ENCODE measurements at places on chromosomes 16 and 17. TPM values are rescaled to one million over a fixed set of nuclear protein-coding genes. Genes with fewer than 3 reads are reported as not detected.
A peak's percentile ranks its signal among the peaks of the same experiment; 100 is the strongest.

Gene EXOC3L1
- total RNA-seq: not detected

- DNase-seq: peak; percentile 32
- H3K27ac ChIP-seq: no peak overlapping the region
- no peaks in the 10 kb centered on the region for H3K4me1 ChIP-seq
- H3K27me3 ChIP-seq: no peaks in the 10 kb centered on the region
- no peak overlapping the region for H3K4me3 ChIP-seq
Observed at GRCh38 chr16:6993544-6993943, 339.1 kb upstream of the RBFOX1 start.

GRCh38 chr17:14712611-14713021 lies 411.7 kb downstream of the HS3ST3B1 start:
- no peak for DNase-seq
- H3K36me3 ChIP-seq: no peaks in the 10 kb centered on the region
- H3K27me3 ChIP-seq: no peaks in the 10 kb centered on the region
- H3K4me3 ChIP-seq: no peak overlapping the region
- H3K4me1 ChIP-seq: no peaks in the 10 kb centered on the region
- H3K27ac ChIP-seq: no peak overlapping the region

GRCh38 chr16:28288114-28288513 lies 4.2 kb upstream of the SBK1 start:
- DNase-seq: no peak
- no peaks in the 10 kb centered on the region for H3K36me3 ChIP-seq
- peaks cover 12% of the 10 kb centered on the region for H3K27me3 ChIP-seq
- H3K4me1 ChIP-seq: peaks cover 10% of the 10 kb centered on the region
- no peak overlapping the region for H3K27ac ChIP-seq

- peak; percentile 74 for DNase-seq
- peaks cover 20% of the 10 kb centered on the region for H3K36me3 ChIP-seq
- H3K27ac ChIP-seq: no peak overlapping the region
- no peaks in the 10 kb centered on the region for H3K27me3 ChIP-seq
Observed at GRCh38 chr16:14436401-14436955, 193.6 kb downstream of the PARN start.

Gene JPH3
- 3.1 TPM for total RNA-seq

- no peaks in the 10 kb centered on the region for H3K27me3 ChIP-seq
- H3K4me1 ChIP-seq: no peaks in the 10 kb centered on the region
- H3K4me3 ChIP-seq: no peak overlapping the region
- no peak for DNase-seq
Observed at GRCh38 chr16:17101646-17102045, 369.1 kb downstream of the XYLT1 start.

DNA sequence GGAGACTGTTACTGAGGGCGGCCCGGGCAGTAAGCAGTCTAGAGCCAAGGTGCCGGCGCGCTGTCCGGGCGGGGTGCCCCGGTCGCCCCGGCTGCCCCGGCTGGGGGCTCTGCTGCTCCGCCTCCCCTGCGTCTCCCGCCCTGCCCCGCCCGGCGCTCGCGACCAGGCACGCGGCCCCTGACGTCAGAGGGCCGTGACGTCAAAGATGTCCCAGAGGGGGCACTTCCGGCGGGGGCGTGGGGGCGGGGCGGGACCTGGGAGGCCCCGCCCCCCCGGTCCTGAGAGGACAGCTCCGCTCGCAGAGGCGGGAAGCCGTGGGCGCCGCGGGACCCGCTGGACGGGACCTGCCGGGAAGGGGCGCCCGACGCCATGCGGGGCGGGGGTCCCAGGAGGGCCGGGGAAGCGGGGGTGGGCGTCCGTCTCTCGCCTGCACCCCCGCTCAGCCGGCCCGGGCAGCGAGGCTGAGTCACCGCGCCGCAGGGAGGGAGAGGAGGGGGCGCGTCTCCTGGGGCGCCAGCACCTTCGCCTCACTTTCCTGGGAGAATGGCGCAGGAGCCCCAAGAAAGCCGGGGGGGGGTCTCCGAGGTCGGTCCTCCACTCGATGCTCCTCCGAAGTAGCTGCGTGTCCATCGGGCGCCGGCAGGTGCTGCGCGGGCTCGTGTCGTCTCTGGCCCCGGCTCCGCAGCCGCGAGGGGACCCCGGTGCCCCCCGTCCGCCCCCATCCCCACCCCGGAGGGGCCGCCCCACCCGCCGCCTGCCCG lies 4.4 kb upstream of the HIC1 start:
- DNase-seq: peak; percentile 86
- H3K36me3 ChIP-seq: no peaks in the 10 kb centered on the region
- peaks cover 25% of the 10 kb centered on the region for H3K4me1 ChIP-seq

- H3K4me1 ChIP-seq: peaks cover 44% of the 10 kb centered on the region
- H3K4me3 ChIP-seq: peak overlapping the region; percentile 22
- DNase-seq: no peak
Observed at GRCh38 chr17:61235001-61235826, 164.4 kb upstream of the TBX2 start.
